Activated T-helper 1 cell treated with anti-CD3 and anti-CD28 coated beads, Interleukin-2, amount 50 U/mL, for 16 hours (primary cell): ENCODE measurements at places on chromosomes 1 and 21.

GRCh38 chr1:114259511-114260160 is 106.0 kb upstream of the SYT6 start:
- DNase-seq = no peak

DNA sequence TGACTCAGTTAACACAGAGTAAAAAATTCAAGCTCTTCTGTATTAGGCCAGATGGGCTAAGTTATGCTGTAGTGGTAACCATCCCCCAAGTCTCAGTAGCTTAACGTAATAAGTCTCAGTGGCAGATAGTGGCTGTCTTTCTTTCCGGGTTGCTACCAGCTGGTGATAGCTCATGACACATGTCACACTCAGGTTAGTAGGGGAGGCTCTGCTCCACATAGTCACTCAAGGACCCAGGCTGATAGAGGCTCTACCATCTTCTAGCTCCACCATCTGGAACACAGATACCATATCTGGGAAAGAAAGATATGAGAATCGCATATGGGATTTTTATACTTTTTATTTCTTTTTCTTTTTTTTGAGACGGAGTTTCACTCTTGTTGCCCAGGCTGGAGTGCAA is 16.2 kb upstream of the MEF2D start:
- no peak for DNase-seq

DNA sequence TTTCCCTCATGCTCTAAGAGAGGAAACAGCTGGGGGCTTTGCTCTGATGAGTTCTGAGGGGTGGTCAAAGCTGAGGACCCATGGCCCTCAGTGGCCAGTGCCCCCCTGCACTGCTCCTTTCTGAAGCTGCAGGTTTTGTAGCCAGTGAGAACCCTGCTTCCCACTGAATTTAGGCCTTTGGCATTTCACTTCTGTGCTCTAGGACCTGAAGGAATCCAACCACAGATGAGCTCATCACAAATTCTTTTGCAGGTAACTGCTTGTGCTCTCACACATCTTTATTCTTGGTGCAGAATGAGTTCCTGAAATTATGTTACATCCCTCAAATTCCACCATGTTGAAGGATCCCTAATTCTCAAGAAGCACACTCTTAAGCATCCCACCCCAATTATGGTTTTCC is 248.7 kb upstream of the IRF2BP2 start:
- DNase-seq = no peak

- DNase-seq = no peak
Measured at GRCh38 chr1:20867847-20868246, 80.7 kb upstream of the HP1BP3 start.

DNA sequence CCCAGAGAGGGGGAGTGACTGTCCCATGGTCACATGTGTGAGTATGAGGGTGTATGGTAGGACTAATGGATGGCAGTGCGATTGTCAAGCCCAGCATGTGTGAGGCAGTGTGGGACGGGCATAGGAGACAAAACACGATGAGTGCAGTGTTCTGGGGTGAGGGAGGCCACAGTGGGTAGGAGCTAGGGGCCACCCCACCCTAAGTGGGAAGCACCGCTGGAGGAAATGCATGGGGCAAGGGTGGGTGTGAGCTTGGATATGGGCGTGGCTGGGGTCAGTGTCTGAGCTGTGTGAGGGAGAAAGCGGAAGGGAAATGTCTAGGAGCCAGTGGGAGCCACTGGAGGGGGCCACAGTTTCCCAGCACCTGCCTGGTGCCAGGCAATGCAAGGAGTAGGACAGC is 56.5 kb downstream of the FOXO6 start:
- no peak for DNase-seq

GRCh38 chr1:151939779-151940178 is 30.5 kb upstream of the THEM4 start:
- no peak for DNase-seq
